Tibial nerve (tissue), 4 donors: ENCODE measurements at places on chromosomes 5 and 9. TPM values are rescaled to one million over a fixed set of nuclear protein-coding genes. Genes with fewer than 3 reads are reported as not detected.

- no peak overlapping the region for H3K4me3 ChIP-seq
- no peaks in the 10 kb centered on the region for H3K36me3 ChIP-seq
- DNase-seq, result no peak
- no peaks in the 10 kb centered on the region for H3K4me1 ChIP-seq
- no peaks in the 10 kb centered on the region for H3K27me3 ChIP-seq
Observed at GRCh38 chr9:10094563-10094962, 518.2 kb downstream of the PTPRD start.

- H3K27me3 ChIP-seq, result no peaks in the 10 kb centered on the region
- no peak overlapping the region for H3K4me3 ChIP-seq
- H3K4me1 ChIP-seq, result no peaks in the 10 kb centered on the region
- no peaks in the 10 kb centered on the region for H3K36me3 ChIP-seq
- peak overlapping the region; percentile 71 for H3K27ac ChIP-seq
Observed at GRCh38 chr5:72248410-72248981, 71.5 kb downstream of the MRPS27 start.

DNA sequence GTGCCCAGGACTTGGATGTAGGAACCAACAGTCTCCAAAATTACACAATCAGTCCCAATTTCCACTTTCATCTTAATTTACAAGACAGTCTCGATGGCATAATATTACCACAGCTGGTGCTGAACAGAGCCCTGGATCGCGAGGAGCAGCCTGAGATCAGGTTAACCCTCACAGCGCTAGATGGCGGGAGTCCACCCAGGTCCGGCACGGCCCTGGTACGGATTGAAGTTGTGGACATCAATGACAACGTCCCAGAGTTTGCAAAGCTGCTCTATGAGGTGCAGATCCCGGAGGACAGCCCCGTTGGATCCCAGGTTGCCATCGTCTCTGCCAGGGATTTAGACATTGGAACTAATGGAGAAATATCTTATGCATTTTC, 837 bp downstream of the PCDHB2 start:
- H3K27ac ChIP-seq, result no peak overlapping the region
- no peak overlapping the region for H3K4me3 ChIP-seq
- H3K27me3 ChIP-seq, result no peaks in the 10 kb centered on the region
- H3K36me3 ChIP-seq, result no peaks in the 10 kb centered on the region
- no peaks in the 10 kb centered on the region for H3K4me1 ChIP-seq

Gene TOR2A
- total RNA-seq, result 14.4 TPM

Gene PDCD1LG2
- total RNA-seq, result 1.8 TPM

Gene IFNK
- not detected for total RNA-seq

Gene GPR150
- total RNA-seq, result 3.0 TPM
